ENCODE measurements at places on chromosomes 3 and 15.
A peak's percentile ranks its signal among the peaks of the same experiment; 100 is the strongest.

DNA sequence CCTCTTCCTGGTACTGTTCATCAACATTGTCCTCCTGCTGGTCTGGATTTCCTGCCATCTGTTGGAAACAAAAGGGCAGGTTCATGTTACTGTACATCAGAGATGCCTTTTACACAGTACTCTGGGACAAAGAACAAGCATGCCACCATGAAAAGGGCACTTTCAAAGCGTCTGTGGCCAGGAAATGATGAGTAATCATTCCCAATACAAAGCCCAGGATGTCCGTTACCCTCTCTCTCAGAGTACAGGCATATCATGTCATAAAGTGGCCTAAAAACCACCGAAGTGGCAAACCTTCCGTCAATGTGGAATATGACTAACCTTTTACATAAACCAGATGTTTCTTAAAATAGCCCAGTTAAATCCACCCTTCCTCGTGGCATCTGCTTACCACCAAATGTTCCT, 71.2 kb downstream of the GOLIM4 start:
- no peak for DNase-seq

GRCh38 chr15:64893481-64894394, 18.0 kb upstream of the ANKDD1A start:
- peak; percentile 97 for DNase-seq

- peak; percentile 72 for DNase-seq
Measured at GRCh38 chr3:32951410-32951811, at the start of gene CCR4. TSS of gene CCR4 (plus strand) at chr3:32951644. CDS start at chr3:32953423, 1,779 bp downstream.

DNA sequence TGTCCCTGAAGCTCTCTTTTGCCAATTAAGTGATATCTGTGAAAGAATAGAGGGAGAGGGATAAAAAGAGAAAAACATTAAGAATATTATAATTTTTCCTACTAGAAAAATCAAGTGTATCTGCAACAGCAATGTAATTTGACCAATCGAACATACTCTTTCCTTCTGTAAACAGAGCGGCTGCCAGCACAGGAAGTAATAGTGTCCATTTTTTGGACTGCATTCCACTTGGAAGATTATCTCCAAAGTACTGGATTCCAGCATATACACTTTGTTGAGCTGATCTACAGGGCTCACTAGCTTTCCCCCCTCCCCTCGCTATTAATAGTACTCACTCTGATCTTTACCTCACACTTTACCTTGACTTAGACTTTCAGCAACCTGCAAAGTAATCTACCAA, 90.4 kb downstream of the SUCLG2 start:
- DNase-seq, result no peak

Data from CD4-positive, alpha-beta T cell treated with Interleukin-21 for 1 hour (primary cell).